ENCODE measurements at places on chromosomes 2 and 18.

- DNase-seq, result no peak
Observed at GRCh38 chr2:98467082-98467536, 22.5 kb downstream of the INPP4A start.

DNA sequence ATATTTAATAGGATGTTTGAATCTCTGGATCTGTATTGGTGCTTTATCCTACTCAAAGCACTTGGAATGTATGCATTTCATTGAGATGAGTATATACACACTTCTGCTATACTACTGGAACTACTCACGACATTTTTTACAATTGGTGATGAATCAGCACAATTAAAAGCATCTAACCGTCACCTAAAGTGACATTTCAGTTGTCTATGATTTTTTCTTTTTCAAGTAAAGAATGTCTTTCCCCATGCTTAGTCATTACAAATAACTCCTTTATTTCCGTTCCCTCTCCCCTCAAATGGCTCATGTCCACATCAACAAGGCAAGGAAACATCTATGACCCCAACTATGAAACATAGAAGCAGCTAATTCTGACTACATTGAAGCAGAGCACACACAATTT, 77.3 kb downstream of the CLIP4 start:
- DNase-seq, result no peak

- no peak for DNase-seq
Observed at GRCh38 chr2:108586631-108587030, 52.4 kb downstream of the LIMS1 start.

DNA sequence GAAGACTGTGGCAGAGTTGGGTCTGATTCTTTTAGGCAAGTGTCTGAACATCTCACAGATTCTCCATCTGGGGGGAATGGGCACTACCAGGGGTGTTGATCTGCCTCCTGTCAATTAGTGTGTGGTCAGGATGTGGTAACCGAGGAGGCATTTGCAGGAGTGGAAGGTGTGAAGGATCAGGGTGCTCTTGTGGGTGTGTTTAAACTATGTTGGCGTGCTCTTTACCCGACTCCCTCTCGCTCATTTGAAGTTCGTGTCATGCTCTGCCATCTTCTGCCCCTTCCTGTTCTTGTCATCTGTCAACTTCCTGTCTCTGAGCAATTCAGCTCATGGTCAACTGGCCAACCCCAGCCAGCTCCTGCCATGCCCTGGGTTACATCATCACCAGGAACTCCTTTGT, 107.9 kb downstream of the RTN4 start:
- DNase-seq, result no peak

GRCh38 chr2:118249531-118249930, 161.3 kb downstream of the INSIG2 start:
- DNase-seq, result no peak

- no peak for DNase-seq
Observed at GRCh38 chr2:108346827-108347226, 30.9 kb upstream of the SULT1C4 start.

DNA sequence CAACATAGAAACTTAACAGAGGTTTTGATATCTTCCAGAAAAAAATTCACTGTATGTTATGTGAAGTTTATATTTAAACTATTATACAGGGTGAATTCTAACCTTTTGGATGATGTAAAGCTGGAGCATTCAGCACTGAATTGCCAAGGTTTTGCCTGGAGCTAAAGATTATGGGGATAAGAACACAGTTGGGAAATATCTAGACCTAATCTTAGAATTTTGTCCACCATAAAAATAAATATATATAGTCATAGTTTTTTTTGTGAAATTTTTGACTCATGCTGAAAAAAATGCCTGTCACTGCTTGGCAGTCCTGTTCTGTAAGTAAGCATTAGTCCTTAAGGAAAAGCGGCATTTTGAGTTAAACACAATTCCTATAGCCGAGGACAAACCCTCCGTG, 339.3 kb upstream of the TMEFF2 start:
- no peak for DNase-seq

GRCh38 chr2:227472265-227473121, 537 bp downstream of the AGFG1 start:
- DNase-seq, result no peak

GRCh38 chr2:101815739-101816391, 118.4 kb downstream of the MAP4K4 start:
- DNase-seq, result no peak

GRCh38 chr2:25347205-25347815, 5.6 kb upstream of the DNMT3A start:
- no peak for DNase-seq

Measured in NCI-H1092 treated with DMSO at 0.1 percent for 48 hours (cell line).